ENCODE measurements at places on chromosomes 4 and X.

GRCh38 chr4:105092768-105093167, 53.9 kb upstream of the TET2 start:
- no peak for DNase-seq

DNA sequence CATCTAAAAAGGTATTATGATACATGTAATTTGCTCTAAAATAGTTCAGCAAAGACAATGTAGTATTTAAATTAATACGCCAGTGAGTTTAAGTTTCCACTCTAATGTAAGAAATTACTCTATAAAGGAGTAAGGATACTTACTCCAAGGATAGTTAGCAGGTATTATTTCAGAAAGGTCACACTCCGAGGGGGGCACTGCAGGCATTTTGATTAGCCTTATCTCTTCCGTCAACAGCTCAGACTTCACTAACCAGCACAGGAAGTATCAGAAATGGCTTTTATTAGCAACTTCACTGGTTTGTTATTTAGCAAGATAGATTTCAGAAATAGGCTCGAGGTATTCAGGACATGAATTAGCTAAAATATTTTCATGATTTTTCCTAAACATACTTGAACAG, 127.0 kb downstream of the COX18 start:
- no peak for DNase-seq

DNA sequence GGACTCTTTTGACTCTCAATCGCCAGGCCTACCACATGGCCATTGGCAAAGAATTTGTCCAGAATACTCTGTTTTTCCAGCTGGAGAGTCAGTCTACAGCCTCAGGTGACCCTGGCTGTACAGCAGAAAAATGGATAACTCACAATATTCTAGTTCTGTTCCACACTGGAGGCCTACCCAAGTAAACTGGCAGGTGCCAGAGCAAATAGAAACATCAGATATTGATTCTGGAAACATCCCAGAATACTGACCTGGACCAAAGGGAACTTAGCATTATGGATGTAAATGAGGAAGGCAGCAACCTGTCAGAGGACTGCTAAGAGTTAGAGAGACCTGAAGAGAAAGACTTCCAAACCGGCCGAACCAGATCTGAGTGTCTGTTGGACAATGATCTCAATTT, 147.9 kb upstream of the SMAD1 start:
- no peak for DNase-seq

DNA sequence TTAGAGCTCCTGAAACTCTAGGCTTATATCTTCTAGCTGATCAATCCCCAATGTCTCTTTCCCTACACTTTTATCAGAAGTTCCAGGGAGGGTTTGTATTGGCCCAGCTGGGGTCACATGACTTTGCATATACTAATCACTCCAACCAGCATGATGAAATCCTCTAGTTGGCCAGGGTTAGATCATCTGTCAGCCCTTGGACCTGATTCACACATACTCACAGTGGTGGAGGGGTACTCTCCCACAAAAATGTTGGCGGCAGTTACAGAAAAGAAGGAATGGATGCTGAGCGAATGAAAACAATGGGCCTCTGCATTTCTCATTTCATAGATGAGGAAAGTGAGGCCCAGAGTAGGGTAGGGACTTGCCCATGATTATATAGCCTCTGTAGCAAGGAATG, 151.1 kb downstream of the PJA1 start:
- no peak for DNase-seq

DNA sequence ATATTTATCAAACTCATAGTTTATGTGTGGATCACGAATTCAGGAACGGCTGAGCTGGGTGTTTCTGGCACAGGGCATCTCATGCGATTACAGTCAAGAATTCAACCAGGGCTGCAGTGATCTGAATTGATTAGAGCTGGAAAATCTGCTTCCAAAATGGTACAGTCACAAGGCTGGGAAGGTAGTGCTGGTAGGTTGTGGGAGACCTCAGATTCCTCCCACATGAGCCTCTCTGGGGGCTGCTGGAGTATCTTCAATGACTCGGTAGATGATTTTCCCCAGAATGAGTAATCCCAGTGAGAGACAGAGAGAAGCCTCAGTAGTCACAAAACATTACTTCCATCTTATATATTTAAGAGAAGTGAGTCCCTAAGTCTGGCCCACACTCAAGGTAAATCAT, 36.2 kb upstream of the PRDX4 start:
- no peak for DNase-seq

DNA sequence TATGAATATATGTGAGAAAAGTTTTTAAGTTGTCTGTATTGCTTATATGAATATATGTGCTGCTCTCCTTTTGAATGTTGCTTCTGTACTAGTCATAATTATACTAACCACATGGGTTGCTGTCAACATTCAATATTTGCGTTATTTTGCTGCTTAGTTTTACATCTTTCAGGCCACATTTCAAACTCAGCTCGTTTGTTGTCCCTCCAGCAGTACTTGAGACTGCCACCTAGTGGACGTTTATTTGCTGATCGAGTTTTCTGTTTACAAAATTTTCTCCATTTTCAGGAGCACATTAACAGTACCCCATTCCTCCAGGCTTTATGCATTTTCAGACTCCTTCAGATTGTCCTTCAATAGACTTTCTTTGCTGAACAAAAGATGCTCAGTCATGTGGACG, 75.8 kb downstream of the NUDT11 start:
- no peak for DNase-seq

DNA sequence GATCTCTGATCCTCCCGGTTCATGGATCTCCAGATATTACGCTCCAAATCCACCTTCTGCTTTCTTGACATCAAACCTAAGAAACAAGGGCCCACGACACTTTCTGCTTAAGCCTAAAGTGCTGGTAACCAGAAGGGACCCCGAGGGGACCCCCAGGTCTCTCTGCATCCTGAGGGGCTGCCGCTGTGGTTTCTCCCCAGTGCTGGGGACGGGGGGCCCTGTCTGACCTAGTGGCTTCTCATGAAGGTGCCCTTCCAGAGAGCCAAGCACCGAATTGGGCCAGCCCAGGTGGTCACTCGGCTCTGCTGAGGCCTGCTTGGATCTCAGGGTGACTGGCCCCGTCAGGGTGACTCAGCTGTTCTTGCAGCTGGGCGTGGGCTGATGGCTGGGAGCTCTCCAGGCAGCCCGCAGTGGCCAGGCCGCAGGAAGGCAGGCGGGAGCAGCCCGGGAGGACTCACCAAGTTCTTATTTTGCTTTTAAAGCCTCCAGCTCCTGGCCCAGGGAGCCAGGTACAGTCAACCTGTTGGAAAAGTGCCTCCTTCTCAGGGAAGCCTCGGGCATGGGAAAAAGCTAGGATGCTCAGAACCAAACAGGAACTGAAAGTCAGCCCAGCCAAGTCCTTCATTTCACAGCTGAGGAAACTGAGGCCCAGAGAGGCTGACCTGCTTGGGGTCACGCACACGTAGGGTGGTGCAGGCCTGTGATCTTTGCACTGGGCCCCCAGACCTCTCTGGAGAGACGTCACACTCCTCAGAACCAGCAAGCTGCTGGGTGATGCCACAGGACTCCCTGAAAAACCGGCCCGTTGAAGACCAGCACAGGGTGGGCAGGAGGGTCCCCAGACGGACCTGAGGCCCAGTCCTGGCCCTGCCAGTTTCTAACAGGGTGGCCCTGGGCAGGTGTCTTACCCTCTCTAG, 16.7 kb downstream of the BLOC1S4 start:
- no peak for DNase-seq

GRCh38 chr4:54274264-54274663, 45.2 kb downstream of the PDGFRA start:
- no peak for DNase-seq

DNA sequence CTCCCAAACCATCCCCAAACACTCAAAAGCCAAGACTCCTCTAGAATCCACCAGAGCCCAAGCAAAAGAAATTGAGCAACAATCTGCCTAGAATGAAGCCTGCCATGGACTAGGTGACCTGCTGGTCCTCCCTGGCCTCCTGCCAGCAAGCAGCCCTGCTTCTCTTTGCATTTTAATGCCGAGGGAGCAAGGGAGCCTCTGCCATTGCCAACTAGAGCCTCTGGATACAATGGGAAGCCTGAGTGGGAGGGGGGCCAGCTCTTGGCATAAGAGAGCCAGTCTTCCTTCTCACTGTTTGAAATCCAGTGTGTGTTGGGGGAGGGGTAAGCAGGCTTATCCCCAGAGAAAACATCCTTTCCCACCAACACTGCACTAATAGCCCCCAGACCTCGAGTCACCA, 1.5 kb upstream of the GDPD2 start:
- no peak for DNase-seq

- DNase-seq, result no peak
These were observed at the start of gene MGARP for GRCh38 chr4:139279760-139280620. Gene MGARP, minus strand, starts transcription at chr4:139280225. Its CDS starts 67 bp downstream, at chr4:139280158.

- DNase-seq, result no peak
These were observed 124.6 kb downstream of the DHRSX start for GRCh38 chrX:2376166-2376565.

DNA sequence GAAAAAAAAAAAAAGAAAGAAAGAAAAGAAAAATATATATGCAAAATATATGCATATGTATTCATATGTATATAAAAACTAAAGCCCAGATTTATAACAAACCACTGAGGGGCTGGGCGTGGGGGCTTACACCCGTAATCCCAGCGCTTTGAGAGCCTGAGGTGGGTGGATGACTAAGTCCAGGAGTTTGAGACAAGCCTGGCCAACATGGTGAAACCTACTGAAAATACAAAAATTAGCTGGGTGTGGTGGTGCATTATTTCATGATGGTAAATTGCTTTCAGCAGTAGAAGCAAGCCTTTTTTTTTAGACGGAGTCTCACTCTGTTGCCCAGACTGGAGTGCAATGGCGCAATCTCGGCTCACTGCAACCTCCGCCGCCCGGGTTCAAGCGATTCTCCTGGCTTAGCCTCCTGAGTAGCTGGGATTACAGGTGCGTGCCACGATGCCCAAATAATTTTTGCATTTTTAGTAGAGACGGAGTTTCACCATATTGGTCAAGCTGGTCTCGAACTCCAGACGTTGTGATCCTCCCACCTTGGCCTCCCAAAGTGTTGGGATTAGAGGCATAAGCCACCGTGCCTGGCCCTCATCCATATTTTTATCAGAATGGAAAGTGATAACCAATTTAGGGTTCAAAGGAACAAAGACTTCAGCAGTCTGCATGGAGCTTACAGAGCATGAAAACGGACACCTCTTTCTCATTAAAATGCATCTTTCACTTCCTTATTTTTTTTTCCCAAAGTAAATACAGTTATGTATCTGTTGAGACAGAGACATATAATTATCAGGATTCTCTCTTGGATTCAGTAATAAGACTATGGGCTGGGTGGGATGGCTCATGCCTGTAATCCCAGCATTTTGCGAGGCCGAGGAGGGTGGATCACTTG, 27.7 kb upstream of the MOB1B start:
- DNase-seq, result no peak

DNA sequence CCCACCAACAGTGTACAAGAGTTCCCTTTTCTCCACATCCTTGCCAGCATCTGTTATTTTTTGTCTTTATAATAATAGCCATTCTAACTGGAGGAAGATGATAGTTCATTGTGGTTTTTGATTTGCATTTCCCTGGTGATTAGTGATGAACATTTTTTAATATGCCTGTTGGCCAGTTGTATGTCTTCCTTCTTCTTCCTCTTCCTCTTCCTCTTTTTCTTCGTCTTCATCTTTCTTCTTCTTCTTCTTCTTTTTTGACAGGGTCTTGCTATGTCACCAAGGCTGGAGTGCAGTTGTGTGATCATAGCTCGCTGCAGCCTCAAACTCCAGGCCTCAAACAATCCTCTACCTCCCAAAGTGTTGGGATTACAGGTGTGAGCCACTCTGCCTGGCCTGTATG, 87.4 kb downstream of the CCDC160 start:
- no peak for DNase-seq

GRCh38 chr4:81494031-81494431, 22.3 kb upstream of the RASGEF1B start:
- no peak for DNase-seq

DNA sequence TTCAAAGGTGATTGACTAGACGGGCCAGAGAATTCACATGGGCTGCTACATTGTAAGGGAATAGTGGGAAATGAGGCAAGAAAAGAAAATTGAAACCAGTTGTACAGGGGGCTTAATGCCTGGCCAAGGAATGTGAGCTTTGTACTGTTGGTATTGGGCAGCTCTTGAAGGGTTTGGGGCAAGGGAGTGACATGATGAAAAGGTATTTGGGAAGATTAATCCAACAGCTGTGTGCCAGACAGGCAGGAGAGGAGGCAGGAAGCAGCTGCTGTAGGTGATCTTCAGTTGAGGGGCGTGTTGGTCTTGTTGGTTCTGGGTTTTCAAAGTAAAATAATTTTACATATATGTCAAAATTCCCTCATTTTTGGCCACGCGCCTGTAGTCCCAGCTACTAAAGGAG, 384.5 kb upstream of the TENM3 start:
- DNase-seq, result no peak

- no peak for DNase-seq
These were observed 73.4 kb upstream of the MAGEB2 start for GRCh38 chrX:30141966-30142365.
